Hippocampal formation (tissue), 2 donors: ENCODE measurements at places on chromosomes 6 and 20.

DNA sequence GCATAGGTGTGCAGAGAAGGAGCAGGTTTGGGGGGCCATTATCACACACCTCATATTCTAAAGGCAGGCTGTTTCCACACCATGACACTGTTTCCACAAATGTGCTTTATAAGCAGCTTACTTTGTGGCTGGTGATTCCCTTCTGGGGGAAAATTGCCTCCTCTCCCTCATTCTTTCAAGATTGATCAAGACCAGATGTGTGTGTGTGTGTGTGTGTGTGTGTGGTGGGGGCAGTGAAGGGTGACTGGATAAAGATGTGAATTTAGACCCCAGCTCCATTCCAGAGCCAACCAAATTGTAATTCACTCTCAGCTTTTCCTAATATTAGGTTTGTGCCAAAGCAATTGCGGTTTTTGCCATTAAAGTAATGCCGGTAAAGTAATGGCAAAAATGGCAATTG, 45.6 kb downstream of the EDN3 start:
- DNase-seq: no peak

DNA sequence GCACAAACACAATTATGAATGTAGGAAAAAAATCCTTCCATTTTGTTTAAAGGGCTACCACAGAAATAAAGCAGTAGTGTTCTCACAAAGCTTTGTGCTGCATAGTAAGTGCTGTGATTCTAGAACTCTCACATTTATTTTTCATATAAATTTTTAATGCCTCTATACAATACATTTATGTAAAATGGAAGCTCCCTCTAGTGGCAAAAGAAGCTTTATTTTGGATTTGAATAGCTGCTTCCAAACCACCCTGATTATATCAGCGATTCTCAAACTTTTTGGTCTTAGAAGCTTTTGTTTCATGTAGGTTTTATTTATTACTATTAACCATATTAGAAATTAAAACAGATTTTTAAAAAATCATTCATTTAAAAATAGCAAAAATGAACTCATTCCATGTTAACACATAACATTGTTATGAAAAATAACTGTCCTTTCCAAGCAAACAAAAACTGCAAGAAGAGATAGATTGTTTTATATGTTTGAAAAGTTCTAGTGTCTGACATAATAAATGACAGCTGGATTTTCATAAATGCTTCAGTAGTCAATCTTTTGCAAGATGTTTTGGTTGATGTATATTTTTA, 38.4 kb downstream of the HS3ST5 start:
- DNase-seq: no peak

GRCh38 chr6:115899730-115900282, 160.9 kb downstream of the FRK start:
- DNase-seq: no peak

- DNase-seq: no peak
These were observed 181.9 kb downstream of the NFATC2 start for GRCh38 chr20:51360451-51361201.

DNA sequence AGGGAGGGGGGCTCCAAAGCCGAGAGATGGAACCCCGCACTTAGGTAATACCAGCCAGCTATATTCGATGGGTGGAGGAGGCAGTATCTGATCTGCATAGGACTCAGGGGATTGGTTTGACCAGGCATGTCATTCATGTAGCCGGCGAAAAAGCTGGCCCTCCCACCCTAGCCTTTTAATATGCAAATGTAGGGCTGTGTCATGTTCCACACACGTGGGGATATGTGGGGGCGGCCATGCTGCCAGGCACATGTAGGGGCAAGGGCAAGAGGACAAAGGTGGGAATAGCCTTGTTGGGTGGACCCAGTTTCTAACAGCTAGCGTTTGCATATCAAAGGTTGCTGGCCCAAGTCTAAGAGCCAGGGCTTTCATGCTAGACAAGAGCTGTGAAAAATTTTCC, 39.1 kb upstream of the DDR1 start:
- no peak for DNase-seq

DNA sequence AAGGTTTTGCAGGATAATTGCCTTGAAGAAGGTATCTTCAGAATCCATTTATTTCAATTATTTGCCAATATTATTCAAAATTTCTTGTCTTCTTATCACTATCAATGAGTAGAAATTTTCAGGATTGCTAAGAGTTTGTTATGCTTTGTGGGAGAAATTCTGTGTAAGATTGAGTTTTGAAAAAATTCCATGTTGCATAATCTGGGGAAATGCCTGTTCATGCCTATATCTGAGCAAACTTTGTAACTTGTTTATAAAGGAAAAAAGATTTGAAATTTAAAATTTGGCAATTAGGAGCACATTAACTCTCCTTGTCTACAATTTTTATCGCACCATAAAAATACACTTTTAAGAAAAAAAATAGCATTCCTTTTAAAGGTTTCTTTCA, 39.8 kb upstream of the EDN1 start:
- DNase-seq: no peak

- no peak for DNase-seq
These were observed 14.3 kb upstream of the KCNB1 start for GRCh38 chr20:49496553-49497397.

- DNase-seq: no peak
These were observed 10.5 kb downstream of the EYA4 start for GRCh38 chr6:133251688-133252087.

- no peak for DNase-seq
These were observed 276.3 kb upstream of the AGPAT4 start for GRCh38 chr6:161549977-161550655.

DNA sequence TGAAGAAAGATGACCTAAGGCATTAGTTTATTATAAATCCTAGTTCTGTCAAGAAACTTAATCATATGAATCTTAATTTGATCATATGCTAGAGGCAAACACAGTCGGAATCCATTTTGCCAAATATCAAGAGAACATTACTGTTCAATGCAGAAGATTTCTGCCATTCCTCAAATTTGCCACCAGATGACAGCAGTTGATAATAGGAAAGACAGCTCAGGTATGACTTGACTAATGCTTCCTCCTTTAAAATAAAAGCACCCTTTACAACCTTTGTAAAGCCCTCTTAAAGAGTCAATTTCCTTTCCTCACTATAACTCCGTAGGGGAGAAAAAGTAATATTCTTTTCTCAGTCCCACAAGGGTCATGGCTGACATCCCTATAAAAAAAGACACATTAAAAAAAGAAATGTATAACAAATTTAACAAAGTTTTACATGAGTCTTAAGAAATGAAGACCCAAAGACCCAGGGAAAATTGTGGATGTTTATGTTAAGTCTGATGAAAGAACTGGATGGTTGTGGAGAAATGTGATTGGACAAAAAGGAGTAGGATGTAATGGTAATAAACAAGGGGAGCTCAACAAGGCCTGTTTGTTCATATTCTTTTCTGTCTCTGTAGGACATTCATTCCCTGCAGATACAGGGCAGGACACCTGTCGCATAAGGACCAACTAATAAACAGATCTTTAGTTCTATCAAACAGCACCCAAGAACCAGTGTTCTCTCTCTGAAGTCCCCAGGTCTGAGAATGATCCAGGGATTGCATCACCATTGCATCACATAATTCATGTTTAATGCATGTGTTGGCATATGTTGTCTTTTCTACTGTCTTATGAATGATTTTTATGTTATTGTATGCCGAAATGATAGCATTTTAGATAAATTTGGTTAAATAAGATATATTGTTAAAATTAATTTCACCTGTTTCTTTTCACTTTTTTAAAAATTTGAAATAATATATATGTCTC, 23.0 kb upstream of the IL17A start:
- no peak for DNase-seq

- DNase-seq: no peak
These were observed 143.2 kb downstream of the PREX1 start for GRCh38 chr20:48684501-48685041.

- no peak for DNase-seq
These were observed 55.5 kb downstream of the TCP11 start for GRCh38 chr6:35085359-35086281.

DNA sequence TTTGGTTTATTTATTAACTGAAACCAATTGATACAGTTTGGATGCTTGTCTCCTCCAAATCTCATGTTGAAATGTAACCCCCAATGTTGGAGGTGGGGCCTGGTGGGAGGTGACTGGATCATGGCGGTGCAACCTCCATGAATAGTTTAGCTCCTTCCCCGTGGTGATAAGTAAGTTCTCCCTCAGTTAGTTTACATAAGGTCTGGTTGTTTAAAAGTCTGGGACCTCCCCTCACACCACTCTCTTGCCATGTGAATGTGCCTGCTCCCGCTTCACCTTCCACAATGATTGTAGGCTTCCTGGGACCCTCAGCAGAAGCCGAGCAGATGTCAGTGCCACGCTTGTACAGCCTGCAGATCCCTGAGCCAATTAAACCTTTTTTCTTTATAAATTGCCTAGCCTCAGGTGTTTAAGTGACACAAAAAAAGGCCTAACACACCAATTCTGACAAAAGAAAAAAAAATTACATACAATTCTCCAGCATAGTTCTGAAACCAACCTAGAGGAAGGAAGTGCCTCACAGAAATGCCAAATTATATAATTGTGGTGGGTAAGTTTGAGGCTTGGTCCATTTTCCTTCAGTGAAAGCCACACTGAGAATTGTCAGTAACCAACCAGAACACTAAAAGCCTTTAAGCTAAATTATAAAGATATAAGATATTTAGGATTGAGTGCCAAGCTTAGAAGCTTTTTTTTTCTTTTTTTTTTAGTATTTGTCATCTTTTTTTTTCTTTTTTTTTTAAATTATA, 15.0 kb downstream of the MAP7 start:
- DNase-seq: no peak

- no peak for DNase-seq
These were observed 224.2 kb downstream of the CLIC5 start for GRCh38 chr6:45791211-45792168.
